ENCODE measurements at places on chromosomes 3 and 15.

- no peak for DNase-seq
Observed at GRCh38 chr3:64806668-64807605, 119.1 kb upstream of the ADAMTS9 start.

DNA sequence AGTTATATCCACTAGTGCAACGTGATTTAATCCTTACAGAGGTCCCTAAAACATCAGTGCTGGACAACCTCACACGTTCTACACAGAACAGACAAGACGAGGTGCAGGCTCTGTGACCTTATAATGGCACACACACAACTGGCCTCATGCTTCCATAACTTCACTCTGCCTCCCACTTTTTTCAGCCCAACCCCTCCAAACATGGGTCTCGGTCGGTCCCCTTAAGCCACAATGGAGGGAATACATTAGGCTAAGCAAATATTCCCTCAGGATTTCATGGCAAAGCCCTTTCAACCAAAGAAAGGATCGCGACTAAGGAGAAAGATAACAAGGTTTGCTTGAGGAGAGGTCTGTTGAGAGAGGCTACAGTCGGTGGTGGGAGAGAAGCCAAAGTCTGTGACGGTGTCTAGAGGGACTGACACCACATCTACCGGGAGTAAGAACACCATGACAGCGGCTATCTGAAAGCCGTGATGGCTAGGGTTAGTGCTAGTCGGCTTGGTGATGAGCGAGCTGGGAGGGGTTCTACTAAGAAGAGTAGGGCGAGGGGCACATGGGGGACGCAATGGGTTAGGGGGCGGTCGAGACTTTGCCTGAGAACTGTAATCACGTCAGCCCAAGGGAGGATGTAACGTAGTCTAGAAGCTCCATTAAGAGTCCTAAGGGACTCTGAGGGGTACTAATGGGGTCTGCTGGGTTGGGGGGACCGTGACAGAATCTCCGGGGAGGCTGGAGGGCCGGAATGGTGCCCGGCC, 1.0 kb downstream of the MYO9A start:
- no peak for DNase-seq

DNA sequence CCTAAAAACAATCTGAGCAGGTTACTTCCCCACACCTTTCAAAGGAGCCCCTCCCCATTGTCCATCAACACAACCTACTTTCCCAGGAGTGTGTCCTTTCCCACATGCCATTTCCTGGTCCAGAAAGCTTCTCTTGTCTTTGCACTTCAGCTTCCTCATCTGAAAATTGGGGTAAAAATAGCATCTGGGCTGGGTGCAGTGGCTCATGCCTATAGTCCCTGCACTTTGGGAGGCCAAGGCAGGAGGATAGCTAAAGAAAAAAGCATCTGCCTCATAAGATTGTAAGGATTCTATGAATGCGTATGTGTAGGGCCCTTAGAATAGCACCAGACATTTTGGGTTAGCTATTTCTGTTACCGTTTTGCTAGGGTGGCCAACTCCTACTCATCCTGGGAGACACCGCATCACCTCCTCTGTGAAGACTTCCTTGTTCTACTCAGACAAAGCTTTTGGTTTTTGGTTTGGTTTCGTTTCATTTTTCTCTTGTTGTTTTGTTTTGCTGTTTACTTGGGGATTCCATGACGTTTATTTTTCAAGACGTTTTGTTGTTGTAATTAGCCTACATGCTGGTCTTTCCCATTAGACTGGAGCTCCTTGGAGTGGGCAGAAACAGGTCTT, 224.4 kb upstream of the TLE3 start:
- DNase-seq: no peak

DNA sequence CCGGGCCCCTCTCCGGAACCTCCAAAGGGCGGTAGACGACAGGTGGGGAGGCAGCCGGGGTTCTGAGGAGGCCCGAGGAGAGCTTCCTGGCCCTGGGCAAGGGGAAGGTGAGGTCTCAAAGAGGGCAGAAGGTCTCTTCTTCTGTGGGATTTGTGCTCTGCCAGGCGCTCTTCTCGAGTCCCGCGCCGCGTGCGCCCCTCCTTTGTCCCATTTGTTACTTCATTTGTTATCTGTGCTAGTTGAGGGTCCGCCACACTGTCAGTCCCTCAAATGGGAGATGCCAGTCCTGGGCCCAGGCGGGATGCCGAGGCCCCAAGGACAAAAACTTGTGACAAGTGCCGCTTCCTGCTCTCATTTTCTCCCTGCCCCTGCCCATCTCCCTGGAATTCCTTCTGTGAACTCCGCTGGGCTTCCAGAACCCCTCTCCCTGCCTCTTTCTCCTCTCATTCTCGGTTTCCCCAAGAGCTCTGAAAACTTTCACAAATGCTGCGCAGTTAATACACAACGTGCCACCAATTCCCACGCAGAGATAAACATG, 1.5 kb downstream of the ST8SIA2 start:
- DNase-seq: no peak

- DNase-seq: no peak
Observed at GRCh38 chr3:106811376-106811775, 565.9 kb upstream of the CCDC54 start.

DNA sequence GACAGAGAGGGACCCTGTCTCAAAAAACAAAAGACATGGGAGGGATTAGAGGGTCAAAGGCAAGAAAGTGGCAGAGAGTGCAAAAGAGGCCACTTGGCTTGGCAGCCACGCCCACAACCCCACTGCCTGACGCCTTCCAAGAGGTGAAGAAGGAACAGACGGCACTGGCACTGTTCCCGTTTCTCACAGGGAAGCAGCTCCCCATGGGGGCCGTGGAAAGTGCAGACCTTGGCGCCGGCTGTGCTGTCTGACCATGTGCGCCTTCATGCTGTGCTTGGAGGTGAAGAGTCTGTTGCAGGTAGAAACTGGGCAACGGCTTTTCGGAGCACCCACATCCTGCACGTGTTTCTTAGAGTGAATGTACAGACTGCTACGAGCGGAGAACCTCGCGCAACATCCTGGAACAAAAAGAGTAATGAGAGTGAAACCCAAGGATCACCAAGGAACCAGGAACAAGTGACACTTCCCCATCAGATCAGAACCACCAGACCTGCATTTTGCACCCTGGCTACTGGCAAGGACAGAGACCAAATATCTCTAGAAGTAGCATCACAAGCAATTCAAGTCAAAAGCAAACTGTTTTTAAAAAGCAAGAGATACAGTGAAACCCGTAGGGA, 9.7 kb downstream of the ZXDC start:
- DNase-seq: no peak
